ENCODE measurements at places on chromosomes 7 and 10. TPM values are rescaled to one million over a fixed set of nuclear protein-coding genes. Genes with fewer than 3 reads are reported as not detected.

CYP2E1 gene
- total RNA-seq = 0.98 TPM

LLCFC1 gene
- total RNA-seq = not detected

EBLN1 gene
- total RNA-seq = 0.09 TPM

CCL24 gene
- total RNA-seq = 0.13 TPM

CALCR gene
- 9.4 TPM for total RNA-seq

INA gene
- 0.13 TPM for total RNA-seq

GPC2 gene
- 3.9 TPM for total RNA-seq

WIPF3 gene
- 6.1 TPM for total RNA-seq

DPP6 gene
- total RNA-seq = 4.1 TPM

Data from muscle of leg (tissue), 16 donors.